Endothelial cell of umbilical vein (primary cell): ENCODE measurements at places on chromosomes 6 and 20.

GRCh38 chr6:47007657-47008396 is 34.3 kb downstream of the ADGRF1 start:
- no peak for DNase-seq

GRCh38 chr6:27948237-27948636 is 8.8 kb upstream of the OR2B6 start:
- DNase-seq = no peak

- peak; percentile 88 for DNase-seq
Observed at GRCh38 chr6:36739947-36740817, 42.6 kb downstream of the RAB44 start.

- no peak for DNase-seq
Observed at GRCh38 chr20:62828051-62828450, 11.2 kb downstream of the COL9A3 start.

DNA sequence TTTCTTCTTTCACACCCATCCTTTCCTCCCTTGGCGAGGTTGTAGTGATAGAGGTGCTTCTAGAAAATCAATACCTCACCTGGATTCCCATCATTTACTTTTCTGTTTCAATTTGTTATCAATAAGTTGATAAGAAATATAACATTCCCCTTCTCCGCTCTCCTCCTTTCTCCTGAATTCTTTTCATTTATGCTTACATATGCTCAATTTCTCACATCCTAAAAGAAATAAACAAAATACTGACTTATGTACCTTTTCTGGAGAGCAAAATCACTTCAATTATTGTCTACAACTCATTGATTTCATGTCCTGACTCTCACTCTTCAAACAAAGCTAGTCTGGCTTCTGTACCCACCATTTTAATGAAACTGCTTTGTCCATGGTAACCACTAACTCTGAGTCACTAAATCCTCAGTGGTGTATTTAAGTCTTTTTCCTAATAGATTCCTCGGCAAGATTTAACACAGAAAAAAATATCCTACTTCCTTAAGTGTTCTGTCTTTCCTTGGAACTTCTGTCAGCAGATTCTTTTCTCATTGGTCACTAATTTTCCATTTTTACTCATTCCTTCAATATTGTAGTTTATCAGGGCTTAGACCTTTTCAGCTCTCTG is 289.6 kb downstream of the RFPL4B start:
- DNase-seq = no peak

DNA sequence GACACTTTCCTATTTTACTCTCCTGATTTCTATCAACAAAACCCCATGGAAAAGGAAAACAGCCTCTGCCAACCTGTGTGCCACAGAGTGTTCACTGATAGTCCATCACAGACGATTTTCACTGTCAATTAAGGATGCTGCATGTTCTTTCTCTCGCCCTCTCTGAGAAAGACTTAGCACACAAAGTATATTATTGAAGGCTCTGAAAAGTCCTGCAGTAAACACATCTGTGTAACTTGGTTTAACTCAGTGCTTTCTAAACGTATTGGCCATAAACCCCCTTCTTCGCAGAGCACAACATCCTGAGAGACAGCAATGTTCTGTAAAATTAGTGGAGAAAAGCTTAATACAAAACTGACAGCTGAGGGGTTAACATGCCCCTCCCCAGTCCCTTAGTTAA is 26.6 kb downstream of the MDGA1 start:
- DNase-seq = no peak

- DNase-seq = no peak
Observed at GRCh38 chr20:16405254-16405653, 168.0 kb downstream of the KIF16B start.

DNA sequence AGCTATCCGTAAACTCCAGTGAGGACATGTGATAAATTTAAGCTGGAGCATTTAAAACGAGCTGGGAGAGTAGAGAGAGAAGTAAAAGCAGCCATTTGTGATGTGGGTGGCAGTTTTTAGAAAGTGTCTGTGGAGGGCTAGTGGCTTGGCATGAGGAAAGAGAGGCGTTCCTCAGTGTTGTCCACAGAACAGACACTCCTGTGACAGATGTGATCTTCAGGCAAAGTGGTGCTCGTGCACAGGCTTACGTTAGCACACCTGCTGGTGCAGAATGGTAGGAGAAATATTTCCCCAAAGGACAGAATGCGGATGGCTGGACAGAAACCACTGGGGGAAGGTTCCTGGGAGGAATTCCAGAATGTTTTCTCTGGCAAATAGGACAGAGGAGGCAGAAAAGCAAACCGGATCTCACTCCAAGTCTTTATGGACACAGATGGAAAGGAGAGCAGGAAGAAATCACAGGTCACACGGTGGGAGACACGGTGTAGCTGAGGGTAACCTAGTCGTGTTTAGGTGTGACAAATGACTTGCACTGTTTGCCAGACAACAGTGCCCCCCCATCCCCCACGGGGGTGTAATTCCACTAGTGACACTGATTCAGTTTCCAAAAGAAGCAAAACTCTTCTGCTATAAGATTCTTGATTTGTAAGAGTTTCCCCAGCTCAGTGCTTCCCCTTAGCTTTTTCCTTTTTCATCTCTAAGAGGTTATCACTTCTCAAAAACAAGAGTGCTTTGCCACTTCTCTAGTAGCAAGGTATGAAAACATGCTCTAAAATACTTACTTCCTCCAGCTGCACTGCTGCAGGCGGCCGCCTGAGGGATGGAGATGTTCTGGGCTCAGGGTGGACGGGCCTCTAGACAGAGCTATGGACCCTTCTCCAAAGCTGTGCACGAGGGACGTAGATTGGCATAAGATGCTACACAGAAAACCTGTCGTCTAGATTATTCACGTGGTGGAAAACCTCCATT is 293.2 kb downstream of the QKI start:
- DNase-seq = no peak

- DNase-seq = peak; percentile 33
Observed at GRCh38 chr6:53679446-53679933, 13.9 kb upstream of the KLHL31 start.

DNA sequence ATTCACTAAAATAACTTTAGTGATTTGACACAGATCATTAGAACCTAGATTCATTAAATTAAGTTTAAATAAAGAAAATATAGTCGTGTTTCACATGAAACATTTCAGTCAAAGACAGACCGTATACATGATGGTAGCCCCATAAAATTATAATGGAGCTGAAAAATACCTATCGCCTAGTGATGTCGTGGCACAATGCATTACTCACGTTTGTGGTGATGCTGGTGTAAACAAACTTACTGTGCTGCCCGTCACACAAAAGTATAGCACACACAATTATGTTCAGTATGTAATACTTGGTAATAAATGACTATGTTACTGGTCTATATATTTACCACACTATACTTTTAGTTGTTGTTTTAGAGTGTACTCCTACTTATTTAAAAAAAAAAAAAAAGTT is 17.3 kb downstream of the DST start:
- DNase-seq = no peak

- DNase-seq = no peak
Observed at GRCh38 chr6:9062596-9062995, 627.3 kb upstream of the SLC35B3 start.

- no peak for DNase-seq
Observed at GRCh38 chr20:62511915-62512610, 36.3 kb upstream of the GATA5 start.

- DNase-seq = no peak
Observed at GRCh38 chr6:137352859-137353258, 133.7 kb upstream of the IFNGR1 start.

DNA sequence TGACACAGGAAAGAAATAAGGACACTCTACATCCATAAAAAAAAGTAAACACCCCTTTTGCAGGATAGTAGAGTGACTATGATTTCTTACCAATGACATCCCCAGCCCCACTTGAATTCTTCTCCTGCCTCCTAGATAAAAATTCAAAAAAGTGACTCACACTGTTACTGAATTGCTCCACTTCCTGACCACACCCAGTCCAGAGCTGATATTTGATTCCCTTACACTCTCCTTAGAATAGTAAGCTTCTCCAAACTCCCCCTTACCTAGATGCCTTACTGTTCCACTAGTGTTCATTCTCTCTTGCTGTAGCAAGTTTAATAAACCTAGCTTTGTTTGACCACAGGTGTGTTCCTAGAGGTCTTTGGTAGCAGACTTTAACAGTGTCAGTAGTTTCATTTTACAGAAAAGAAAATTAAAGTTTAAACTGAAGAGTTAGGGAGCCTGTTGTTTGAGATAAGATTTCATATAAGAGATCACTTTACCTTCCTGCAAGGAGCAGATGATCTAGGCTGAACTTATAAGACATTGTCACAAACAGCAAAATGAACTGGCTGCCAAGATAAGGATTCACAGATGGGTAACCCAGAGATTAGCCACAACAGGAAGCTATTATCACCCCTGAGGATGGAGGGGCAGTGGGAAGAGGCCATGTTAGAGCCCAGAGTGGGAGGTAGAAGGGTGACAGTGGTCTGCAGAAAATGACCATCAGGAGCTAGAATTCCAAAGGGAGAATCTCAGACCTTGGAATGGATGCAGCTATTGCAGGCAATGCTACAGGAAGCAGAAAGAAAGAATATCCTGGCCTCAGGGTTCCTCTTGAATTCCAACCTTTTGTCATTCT is 28.4 kb upstream of the BTN3A2 start:
- no peak for DNase-seq

DNA sequence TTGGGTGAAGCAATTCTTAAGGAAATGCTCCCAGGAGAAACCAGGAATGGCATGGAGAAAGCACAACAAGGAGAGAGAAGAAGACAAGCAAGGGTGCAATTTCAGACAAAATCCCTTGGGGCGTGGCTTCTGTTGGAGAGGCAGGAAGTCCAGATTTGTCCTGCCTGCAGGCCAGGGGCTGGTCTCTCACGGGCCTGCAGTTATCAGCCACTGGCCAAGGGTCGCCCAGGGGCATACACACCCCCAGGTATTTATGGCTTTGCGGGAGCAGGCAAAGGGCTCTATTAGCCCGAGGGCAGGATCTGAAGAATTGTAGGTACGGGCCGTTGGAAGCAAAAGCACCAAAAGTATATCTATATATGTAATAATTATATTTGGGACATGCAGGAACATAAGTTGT is 87.7 kb downstream of the IYD start:
- DNase-seq = no peak

- no peak for DNase-seq
Observed at GRCh38 chr20:35838205-35838604, 66.4 kb downstream of the PHF20 start.
